Stimulated activated CD8-positive, alpha-beta memory T cell treated with anti-CD3 and anti-CD28 coated beads, Interleukin-15, amount 100 ng/mL, for 24 hours (primary cell): ENCODE measurements at places on chromosomes 3 and 15.
A peak's percentile ranks its signal among the peaks of the same experiment; 100 is the strongest.

DNA sequence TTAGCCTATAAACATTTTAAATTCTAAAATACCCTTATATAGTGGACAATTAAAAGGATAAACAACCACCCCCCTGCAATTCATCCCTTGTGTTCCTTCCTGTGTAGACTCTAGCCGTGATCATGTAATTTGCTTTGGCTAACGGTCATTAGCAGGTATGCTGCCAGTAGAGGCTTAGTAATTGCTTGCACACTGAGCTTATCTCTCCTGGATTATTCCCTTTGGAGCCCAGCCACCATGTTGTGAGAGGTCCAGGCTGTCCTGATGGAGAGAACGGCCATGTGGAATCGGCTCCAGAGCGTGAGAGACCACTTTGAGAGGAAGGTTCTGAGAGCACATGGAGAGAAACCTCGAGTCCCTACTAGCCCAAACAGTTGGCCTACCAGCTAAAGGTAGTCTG lies 11.0 kb upstream of the BNC1 start:
- DNase-seq, result no peak

DNA sequence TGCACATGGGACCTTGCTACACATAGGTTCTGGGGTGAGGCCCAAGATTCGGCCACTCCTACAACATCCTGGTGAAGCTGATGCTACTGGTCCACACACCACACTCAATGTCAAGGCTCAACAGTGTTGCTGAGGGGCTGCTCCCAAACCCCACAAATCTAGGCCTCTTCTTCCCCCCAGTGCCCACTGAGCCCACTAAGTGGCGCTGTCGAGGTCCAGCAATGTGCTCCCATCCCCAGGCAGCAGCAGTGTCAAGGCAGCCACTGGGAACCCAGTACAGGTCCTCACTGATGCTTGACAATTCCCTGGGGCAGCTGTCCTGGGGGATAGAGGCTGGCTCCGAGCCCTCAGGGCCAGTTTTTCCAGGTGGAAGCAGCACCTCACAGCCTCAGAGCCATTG lies 21.5 kb downstream of the SCN5A start:
- DNase-seq, result no peak

DNA sequence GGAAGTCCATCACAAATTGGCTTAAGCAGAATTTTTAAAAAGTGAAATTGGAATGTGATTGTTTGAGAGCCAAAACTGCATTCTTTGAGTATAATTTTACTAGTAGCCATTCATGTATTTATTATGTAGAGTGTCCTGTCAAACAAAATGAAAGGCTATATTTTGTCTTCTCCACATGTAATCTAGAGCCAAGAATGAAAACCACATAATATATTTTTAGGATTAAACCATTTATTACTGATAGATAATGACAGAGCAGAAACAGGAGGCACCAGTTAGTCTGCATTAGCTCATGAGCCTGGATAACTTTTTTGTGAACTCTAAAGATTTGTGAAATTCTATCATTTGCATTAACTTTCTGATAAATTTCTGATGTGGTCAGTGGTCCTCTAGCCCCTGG lies 130.2 kb downstream of the FILIP1L start:
- no peak for DNase-seq

- DNase-seq, result no peak
These were observed 135.8 kb downstream of the RPL22L1 start for GRCh38 chr3:170734043-170734734.

GRCh38 chr15:89776274-89777072 lies at the start of gene MESP2:
TSS of gene MESP2 (plus strand) at chr15:89776332. CDS start at chr15:89776358, 26 bp downstream.
- peak; percentile 31 for DNase-seq

DNA sequence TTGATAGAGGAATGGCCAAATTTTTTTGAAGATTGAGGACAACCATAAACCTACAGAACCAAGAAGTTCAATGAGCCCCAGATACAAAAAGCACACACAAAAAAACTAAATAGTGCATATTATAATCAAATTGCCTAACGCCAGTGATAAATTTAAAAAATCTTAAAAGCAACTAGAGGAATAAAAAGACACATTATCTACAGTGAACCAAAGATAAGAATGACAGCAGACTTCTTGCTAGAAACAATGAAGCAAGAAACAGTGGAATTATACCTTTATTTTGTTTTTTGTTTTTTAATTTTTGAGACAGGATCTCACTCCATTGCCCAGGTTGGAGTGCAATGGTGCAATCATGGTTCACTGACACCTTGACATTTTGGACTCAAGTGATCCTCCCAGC lies 9.9 kb upstream of the SAMD7 start:
- DNase-seq, result no peak

GRCh38 chr3:189138901-189139610 lies 32.7 kb upstream of the TPRG1 start:
- no peak for DNase-seq

DNA sequence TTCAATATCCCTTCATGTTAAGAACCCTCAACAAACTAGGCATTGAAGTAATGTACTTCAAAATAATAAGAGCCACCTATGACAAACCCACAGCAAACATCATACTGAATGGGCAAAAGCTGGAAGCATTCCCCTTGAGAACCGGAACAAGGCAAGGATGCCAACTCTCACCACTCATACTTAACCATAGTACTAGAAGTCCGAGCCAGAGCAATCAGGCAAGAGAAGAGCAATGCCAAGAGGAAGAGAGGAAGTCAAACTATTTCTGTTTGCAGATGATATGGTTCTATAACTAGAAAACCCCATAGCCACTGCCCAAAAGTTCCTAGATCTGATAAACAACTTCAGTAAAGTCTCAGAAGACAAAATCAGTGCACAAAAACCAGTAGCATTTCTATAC lies 161.9 kb downstream of the UBE2E2 start:
- DNase-seq, result no peak

DNA sequence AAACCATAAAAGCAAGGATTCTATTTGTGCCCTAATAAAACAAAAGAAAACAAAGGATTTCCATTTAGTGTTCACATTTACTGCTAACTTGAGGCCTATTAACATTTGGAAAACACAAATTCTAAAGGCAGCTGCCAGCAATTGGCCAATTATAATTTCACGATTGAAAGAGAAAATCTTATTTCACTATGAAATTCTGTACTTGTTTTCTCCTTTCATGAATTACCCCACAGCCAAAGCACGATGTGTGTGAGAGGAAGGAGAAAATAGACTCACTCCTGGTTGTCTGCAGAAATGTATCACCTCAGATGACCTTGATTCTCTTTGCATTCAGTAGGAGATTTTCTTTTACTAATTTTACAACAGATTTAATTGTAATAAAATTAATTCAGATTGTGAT lies 242.8 kb upstream of the GBE1 start:
- DNase-seq, result no peak

DNA sequence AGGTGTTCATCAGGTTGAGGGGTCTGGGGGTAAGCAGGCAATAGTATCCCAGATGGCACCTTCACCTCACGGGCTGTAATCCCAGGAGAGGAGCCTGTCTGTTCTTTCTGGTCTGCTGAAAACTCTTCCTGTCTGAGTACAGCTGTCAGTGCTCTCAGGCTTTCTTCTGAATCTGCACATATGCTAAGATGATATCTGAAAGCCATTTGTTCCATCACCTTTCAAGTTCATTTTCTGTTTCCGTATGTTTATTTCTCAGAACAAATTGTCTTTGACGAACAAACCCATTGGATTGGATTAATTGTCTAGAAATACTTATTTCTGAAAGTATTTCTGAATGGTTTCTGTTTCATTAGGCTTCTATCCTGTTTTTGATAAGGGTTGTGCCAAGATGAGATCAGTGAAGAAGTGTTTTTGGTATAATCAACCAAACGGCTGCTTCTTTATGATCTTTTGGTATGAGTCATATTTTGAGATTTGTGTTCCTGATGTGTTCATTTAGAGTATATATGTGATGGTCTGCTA lies 13.3 kb downstream of the ZNF592 start:
- DNase-seq, result no peak

GRCh38 chr3:23981955-23982354 lies 36.9 kb downstream of the NR1D2 start:
- no peak for DNase-seq

- no peak for DNase-seq
These were observed 22.9 kb downstream of the MYLK start for GRCh38 chr3:123861081-123861836.

- DNase-seq, result no peak
These were observed 85.1 kb downstream of the EFL1 start for GRCh38 chr15:82177291-82178010.

DNA sequence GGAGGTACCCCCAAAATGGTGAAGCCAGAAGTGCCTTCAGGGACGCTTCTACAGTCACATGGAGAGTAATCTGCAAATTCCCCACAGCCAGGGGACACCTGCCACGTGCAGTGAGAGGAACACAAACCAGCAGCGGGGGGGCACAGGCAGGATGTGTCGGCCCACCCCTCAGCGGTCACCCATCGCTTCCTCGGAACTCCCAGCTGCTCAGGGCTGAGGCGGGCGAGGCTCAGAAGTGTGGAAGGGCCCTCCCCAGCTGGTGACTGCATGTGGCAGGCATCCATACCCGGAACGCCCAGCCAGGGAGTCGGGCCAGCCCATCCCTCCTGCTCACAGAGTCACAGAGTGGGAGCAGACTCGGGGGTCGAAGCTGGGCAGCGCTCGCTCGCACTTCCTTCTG lies 63.7 kb downstream of the SLC12A8 start:
- no peak for DNase-seq

DNA sequence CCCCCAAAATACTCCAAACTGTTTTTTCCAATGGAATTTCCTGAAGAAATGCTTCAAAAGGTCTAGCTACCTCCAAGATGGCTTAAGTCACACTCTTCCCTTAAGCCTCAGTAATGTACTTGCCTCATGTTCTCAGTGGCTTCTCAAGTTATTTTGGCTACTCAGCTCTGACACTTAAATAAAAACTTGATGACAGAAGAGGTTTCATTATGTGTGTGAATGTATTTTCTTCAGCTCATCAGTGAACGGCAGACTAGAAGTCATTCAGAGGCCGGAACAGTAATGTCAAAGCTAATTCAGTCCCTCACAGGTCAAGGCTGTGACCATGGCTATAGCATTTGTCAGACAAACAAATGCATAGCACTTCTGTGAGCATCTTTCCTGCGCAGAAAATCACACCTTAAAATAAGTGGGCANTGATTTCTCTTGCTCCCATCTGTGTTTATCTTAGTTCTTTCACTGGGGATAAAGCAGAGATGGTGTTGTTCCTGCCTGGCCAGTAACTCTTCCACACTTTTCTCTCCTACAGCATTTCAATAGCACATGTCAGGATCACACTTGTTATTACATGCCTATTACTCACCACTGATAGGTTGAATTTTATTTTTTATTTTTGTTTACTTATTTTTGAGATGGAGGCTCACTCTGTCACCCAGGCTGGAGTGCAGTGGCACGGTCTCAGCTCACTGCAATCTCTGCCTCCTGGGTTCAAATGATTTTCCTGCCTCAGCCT lies 68.5 kb upstream of the PLCL2 start:
- DNase-seq, result no peak

DNA sequence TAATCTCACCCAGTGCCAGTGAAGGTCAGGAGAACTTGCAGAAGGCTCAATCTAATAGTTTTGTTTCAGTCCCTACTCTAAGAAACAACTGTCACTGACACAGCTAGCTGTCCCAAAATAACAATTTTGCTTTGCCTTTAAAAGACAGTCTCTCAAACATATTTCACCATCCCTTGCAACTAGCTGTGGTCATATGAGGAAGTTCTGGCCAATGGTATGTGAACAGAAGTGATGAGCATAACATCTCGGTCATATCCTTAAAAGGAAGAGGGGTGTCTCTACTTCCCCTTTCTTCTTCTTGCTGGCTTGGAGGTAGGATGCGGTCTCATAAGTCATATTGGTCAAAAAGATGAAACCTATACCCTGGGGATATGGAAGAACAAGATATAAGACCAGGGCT lies 198.1 kb downstream of the NEK10 start:
- no peak for DNase-seq

GRCh38 chr15:95742256-95742655 lies 588.2 kb upstream of the NR2F2 start:
- DNase-seq, result no peak

GRCh38 chr3:108406661-108407206 lies 103.7 kb downstream of the MYH15 start:
- no peak for DNase-seq

GRCh38 chr3:14434126-14434497 lies 31.7 kb downstream of the SLC6A6 start:
- DNase-seq, result no peak

DNA sequence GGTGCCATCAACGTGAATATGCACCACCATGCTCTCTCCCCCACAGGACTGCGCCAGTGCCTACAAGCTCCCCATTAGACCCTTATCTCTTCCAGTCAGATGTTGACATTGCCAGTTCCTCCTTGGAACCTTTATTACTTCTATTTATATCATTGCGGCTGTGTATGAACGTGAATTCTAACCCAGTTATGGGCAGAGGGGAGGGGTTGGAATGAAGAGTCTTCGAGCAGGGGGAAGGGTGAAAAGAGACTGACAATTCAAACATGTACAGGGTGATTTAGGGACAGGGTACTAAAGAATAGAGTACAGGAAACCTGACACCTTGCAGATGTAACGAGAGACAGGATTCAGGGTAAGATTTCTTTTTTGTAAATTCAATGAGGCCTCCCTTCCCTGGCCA lies 41.8 kb upstream of the ST6GAL1 start:
- DNase-seq, result no peak

DNA sequence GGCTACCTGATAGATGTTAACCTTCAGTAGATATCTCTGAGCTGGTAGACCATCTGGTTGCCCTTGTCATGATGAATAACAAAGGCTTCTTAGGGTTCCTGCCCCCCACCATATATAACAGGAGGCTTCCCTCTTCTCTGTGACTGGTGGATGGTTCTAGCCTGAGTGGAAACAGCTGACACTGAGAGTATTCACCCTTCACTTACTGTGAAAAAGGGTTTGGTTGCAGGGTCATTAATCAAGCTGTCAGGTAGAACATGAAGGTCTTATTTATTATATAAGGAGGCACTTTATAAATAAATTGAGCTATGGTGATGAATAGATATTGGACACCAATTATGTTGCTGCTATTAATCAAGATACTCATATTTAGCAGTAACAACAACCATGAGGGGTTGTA lies 58.6 kb downstream of the CACNA2D3 start:
- DNase-seq, result no peak

GRCh38 chr15:66840615-66841390 lies 138.8 kb downstream of the SMAD6 start:
- DNase-seq, result no peak

- no peak for DNase-seq
These were observed 115.9 kb downstream of the EEFSEC start for GRCh38 chr3:128269006-128269775.

- no peak for DNase-seq
These were observed 81.9 kb downstream of the CCK start for GRCh38 chr3:42183991-42184632.

GRCh38 chr15:101115786-101116680 lies 135.8 kb downstream of the CHSY1 start:
- no peak for DNase-seq

DNA sequence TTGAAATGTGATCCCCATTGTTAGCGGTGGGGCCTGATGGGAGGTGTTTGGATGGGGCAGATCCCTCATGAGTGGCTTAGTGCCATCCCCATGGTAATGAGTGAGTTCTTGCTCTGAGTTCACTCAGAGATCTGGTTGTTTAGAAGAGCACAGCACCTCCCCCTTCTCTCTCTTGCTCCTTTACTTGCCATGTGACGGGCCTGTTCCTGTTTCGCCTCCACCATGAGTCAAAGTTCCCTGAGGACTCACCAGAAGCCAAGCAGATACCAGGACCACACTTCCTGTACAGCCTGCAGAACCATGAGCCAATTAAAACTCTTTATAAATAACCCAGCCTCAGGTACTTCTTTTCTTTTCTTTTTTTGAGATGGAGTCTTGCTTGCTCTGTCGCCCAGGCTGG lies 46.6 kb downstream of the ANP32A start:
- no peak for DNase-seq
